MCF 10A (cell line): ENCODE measurements at places on chromosomes 7 and 10.

DNA sequence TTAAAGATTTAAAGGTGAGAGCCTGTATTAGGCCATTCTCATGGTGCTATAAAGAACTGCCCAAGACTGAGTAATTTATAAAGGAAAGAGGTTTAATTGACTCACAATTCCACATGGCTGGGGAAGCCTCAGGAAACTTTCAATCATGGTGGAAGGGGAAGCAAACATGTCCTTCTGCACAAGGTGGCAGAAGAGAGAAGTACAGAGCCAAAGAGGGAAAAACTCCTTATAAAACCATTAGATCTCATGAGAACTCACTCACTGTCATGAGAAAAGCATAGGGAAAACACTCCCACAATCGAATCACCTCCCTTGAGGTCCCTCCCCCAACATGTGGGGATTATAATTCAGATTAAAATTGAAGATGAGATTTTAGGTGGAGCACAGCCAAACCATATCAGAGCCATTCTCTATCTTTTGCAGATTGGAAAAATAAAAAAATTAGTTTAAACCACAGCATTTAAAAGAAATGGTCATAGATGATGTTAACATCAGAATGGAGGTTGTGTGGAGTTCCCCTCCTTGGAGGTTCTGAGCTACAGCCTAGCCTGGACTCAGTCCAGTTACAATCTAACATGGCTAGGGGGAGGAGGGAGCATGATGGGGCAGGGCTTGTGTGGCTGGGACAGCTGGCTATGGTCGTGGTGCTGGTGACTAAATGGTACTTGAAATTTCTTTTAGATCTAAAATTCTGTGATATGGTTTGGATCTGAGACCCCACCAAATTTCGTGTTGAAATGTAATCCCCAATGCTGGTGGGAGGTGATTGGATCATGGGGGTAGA, 33.1 kb downstream of the GSTO2 start:
- DNase-seq = no peak

DNA sequence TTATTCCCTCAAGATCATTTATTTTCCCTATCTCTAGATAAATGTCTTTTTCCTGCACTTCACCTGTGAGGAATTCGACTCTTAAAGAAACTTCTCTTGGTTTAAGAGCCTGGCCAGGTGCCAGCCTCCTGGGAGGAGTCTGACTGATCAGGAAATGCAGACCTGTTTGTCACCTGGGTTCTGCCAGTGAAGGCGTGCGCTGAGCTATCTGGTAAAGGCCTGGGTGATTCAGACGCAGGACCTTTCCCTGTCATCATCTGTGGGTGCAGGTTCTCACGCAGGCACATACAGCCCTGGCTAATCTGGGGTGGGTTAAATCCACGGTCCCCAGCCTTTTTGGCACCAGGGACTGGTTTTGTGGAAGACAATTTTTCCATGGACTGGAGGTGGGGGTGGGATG, 65.3 kb upstream of the AQP1 start:
- DNase-seq = peak; percentile 48

- no peak for DNase-seq
Measured at GRCh38 chr7:99767662-99768061, 16.3 kb downstream of the CYP3A4 start.

- DNase-seq = peak; percentile 79
Measured at GRCh38 chr7:42876182-42877068, 35.4 kb downstream of the C7orf25 start.

- DNase-seq = no peak
Measured at GRCh38 chr10:75883081-75884072, 452.0 kb downstream of the LRMDA start.

DNA sequence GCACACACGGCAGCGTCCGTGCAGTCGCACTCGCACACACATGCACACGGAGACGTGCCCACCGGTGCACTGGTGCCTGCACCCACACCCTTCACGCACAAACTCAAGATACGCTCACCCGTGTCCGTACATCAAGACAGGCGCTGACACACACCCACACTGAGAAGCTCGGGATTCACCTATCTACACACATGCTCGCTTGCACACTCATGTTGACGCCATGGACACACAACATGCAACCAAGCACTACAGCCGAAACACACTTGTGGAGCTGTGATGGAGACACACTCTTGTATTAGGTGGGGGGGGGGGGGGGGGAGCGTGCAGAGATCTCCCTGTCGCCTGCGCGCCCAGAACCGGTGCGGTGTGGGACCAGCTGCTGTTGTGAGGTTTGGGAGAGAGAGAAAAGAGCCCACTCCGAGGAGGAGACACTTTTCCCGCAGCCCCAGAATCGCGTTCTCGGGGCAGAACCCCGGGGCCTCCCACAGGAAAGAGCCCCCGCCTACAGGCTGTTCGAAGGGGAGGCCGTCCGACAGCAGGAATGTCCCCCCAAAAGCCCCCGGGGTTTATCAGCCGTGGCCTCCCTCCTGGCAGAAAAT, 605 bp upstream of the NFKB2 start:
- peak; percentile 62 for DNase-seq

DNA sequence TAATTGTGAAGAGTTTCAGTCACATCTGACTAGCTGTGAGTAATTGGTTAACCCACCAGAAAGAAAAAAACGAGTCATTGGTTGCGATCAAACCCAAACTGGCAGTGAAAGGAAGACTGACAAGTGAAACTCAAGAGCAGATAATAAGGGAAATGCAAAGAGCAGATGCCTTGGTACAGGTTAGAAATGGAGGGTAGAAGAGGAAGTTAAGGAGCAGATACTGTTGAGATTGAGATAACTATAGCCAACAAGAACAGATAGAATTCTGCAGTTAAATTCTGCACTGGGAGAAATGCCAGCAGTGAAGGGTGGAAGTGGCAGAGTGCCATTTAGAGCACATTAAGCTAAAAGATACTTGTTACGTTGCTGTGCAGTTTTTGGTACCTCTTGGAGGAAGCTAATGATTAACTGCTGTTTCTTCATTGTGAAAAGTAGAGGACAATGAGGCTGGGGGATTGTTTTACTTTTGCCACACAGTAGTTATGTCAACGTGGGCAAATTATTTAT, 65.8 kb downstream of the CDK13 start:
- peak; percentile 12 for DNase-seq

DNA sequence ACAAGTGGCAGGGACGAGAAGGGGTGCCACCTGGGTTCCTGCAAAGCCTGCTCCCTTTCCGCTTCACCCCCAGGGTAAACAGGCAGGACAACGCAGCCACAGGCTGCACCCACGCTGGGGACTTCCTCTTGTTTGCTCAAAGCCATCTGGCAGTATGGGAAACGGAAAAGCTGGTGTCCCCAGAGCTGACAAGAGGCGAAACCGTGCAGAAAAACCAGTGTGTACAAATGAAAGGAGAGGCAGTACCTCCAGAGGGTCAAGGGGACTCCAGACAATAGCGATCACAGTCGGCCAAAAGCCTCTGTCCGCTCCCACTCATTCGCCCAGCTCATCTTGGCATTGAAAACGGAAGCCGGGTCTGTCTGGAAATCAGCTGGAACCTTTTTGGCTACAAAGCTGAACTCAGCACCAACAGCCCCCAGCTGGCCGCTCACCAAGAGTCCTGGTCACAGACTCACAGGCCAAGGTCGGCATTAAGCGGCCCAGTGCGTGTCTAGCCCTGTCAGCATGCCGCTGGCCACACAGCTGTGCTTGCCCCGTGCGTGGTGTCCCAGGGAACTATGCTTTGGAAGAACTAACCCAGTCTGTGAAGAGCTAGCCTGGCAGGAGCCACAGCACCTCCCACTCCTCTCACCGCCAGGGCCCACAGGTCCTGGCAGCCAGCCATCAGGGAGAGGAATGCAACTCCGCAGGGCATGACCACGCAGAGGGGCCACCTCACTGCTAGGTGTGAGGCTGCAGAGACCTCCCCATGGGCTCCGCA, 10.4 kb downstream of the TNS3 start:
- peak; percentile 81 for DNase-seq

- no peak for DNase-seq
Measured at GRCh38 chr7:3326246-3326645, 25.2 kb downstream of the SDK1 start.

DNA sequence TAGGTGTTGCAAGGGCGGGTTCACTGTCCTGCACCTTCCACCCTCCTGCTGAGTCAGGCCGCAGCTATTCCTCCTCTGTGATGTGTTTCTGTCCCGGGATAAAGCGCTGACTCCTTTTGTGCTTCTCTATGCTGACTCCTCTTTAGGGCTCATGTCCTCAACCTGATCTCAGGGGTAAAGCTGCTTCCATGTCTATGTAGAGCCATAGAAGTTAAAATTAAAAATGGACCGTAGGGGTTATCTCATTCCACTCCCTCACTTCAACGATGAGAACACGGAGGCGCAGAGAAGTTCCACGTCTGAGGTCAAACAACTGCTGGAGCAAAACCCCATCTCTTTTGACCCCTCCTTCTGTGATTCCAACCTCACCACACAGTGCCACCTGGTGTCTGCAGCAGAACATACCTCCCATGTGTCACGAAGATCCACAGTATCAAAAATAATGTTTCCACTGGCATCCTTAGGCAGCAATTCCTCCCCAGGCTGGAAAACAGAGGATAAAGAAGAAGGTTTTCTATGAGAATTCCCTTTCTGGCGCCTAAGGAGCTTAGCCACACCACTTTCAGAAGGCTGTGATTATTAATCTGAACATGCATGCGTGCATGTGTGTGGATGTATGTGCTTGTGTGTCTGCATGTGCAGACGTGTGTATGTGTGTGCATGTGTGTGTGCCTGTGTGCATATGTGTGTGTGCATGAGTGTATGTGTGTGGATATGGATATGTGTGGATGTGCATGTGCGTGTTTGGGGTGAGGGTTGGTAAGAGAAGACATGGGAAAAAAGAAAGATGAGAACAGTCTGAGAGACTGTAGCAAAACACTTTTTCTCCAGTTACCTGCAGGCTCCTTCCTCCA, 81.2 kb upstream of the UCN3 start:
- peak; percentile 83 for DNase-seq

- DNase-seq = no peak
Measured at GRCh38 chr7:30898411-30898810, 13.2 kb upstream of the AQP1 start.
